ENCODE measurements at places on chromosomes 6 and 20.

GRCh38 chr6:108666656-108667260, 106.0 kb downstream of the FOXO3 start:
- DNase-seq, result peak; percentile 37

- DNase-seq, result no peak
Measured at GRCh38 chr6:155383913-155384312, 69.6 kb upstream of the TFB1M start.

GRCh38 chr20:63370618-63371187, 9.6 kb upstream of the CHRNA4 start:
- no peak for DNase-seq

DNA sequence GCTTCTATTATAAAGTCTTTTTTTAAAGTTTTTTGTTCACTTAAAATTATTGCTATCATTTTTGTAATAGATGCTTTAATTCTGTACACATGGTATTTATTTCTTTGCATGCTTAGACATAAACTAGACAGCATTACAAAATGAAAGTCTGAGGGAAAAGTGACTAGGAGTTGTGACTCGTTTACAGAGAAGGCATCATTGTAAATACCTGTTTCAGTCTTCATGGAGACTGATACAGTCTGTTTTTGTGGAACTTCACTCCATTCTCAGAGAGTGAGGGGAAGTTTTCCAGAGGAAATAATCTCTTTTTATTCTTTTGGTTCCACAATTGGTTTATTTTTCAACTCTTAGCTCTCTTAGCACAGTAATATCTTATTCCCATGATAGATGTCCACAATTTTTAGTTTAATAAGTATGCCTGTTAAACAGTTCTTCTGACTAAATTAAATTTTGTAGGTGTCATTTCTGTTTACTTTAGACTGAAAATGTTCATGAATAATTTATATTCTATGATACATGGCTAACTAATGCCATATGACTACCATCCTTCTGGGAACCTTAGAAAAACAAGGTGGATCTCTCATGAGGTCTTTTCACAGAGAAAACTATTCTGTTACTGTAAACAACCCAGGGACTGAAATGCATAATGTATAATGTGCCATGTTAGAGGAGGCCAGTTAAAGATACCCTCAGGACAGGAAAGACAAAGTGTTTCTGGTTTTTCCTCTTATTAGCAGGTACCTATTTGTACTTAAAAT, 69.2 kb downstream of the MYO6 start:
- no peak for DNase-seq

Data from lung (tissue), 17 donors.